ENCODE measurements at places on chromosomes 5 and 9.
A peak's percentile ranks its signal among the peaks of the same experiment; 100 is the strongest.

DNA sequence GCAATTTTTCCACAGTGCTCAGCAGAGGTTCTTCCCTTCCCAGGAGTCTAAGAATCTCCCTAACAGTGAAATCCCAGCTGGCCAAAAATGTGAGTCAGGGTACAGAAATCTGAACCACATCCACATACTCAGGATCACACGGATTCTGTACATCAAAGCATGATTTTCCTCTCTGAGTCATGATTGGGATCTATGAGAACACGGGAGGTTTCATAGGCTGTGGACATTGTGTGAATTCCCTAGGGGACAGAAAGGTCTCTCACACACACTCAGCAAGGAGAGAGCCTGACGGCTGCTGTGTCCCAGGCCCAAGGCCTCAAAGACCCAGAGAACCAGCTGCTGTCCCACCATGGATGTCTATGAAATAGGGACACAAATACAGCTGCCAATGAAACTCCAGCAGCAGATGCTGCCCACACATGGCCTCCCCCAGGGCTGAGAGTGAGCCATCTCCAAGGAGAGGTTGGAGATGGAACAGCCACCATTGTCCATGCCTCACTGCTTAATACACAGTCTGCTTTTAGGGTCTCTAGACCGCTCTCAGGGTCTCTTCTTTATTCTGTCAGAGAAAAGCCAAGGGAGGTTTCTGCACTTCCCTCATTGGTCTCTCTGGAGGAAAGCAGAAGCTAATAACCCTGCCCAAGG, 102.7 kb downstream of the ADAMTS12 start:
- peak; percentile 98 for DNase-seq

GRCh38 chr5:127170918-127171600, 97.8 kb upstream of the C5orf63 start:
- DNase-seq, result peak; percentile 5

DNA sequence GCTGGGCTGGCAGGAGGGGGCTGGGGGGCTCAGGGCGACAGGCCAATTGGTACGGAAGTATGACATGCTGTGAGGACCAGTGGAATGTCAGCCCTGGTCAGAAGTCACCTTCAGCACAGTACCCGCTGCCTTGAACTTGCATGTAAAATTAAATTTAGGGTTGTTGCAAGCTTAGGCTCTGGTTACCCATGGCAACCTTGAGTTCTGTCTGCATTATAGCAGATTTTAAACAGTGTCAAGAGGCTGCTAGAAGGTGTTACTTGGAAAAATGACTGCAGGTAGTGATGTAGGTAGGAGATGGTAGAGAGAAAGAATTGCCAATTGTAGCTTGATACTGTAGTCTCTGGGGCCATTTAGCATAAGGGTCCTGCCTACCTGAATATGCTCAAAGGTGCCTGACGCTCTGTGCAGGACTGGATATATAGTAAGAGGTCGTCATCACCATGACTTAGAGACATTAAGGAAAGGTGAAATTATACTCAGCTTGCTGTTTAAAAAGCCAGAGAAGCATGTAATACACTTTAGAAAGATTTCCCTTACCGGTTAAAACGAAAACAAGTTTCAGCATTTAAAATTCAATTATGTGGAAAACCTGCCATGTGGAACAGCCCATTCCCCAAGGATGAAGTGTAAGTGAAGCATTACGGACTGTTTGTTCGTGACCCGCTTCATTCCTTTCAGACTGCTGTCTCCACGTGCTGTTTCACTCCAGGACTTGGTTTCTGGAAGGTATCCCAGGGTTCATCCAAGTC, 169.0 kb downstream of the PDZD2 start:
- no peak for DNase-seq

DNA sequence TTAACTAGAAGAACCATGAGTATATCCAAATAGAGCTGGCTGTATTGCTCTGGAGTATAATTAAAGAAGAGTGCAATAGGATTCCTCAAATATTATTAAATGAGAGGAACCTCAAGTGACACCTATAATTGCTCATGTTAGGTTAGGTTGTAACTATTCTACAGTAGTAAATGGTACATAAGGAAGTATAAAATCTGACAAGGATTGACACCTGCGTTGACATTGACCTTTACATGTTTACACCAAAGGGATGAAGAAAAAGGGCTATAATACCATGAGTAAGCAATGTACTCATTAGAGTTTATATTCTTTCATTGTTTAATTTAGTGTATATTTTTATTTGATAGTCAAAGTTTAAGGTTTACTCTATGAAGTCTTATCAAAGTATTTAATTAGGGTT, 48.9 kb downstream of the SLC12A2 start:
- no peak for DNase-seq

GRCh38 chr5:126454081-126454480, 30.9 kb downstream of the GRAMD2B start:
- DNase-seq, result no peak

DNA sequence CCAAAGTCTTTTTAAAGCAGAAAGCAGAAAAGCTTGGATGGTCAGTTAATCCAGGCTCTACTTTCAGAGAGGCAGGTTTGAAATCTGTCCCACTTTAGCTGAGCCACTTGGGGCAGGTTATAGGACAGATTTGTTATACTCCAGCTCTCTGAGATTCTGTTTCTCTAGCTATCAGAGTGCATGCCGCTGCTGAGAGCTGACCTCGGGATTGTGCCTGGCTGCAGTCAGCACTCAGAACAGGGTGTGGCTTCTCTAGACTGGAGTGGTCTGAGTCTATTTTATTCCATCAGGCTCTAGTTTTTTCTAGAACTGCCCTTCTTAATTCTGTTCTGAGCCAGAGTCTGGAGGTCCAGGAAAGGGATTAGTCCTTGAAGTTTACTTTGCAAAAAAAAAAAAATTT, 67.7 kb downstream of the NDFIP1 start:
- DNase-seq, result no peak

DNA sequence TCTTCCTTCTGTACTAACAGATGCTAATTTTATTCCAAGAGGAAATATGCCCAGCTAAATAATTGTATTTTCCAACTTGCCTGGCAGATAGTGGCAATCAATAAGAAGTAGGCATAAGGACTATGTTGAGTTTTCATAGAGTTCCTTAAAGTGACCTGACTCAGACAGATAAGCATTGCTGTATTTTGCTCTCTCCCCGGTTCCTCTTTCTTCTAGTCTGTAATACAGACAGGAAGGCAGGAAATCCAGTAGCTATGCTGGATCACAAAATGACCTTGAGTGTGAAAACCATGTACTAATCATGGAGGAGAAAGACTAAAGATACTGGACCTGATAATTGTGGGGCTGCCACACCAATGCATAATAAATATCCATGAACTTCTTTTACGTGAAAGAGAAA, 701.7 kb downstream of the CETN3 start:
- DNase-seq, result no peak

GRCh38 chr9:138068601-138069035, 191.0 kb downstream of the CACNA1B start:
- no peak for DNase-seq

- no peak for DNase-seq
Observed at GRCh38 chr5:137624786-137625349, 111.0 kb downstream of the KLHL3 start.

- DNase-seq, result peak; percentile 84
Observed at GRCh38 chr9:95778957-95779356, 96.5 kb upstream of the ERCC6L2 start.

DNA sequence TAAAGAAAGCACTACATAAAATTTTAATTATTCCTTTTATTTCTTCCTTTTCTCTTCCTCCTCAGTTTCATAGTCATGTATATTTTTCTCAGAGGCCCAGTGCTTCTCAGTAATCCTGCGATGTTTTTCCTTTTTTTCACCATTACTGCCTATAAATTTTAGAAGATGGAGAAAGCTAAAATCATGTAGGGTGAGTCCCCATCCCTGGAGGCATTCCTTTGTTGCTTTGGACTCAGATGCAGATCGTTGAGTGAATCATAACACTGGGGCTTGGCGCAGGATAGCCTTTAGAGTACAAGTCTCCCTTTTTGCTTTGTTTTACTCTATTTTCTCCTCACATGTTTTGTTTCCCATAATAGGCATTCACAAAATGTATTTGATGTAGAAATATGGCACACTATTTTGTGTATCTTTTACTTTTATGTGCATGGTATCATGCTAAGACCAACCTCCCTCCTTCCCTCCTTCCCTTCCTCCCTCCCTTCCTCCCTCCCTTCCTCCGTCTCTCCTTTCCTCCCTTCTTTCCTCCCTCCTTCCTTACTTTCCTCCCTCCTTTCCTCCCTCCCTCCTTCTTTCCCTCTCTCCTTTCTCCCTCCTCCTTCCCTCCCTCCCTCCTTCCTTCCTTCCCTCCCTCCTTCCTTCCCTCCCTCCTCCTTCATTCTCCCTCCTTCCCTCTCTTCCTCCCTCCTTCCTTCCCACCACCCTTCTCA, 72.4 kb downstream of the NUDT12 start:
- no peak for DNase-seq

DNA sequence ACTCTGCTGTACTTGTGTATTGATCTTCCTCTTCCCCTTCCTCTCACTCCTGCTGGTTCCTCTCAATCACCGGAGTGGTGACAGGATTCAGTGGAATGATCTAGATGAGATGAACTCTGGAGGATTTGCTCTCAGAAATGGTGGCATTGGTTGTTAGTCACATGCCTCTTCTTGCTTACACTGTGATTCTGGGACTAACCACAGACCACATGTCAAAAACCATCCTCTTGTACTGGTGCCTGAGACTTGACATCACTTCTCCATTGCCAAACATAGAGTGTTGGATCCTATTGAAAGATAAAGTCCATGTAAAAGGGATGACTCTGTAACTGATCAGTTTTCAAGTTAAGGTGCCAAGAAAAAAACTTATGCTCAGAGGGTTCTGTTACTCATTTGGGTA, 506.5 kb downstream of the DMAC1 start:
- DNase-seq, result no peak

- peak; percentile 88 for DNase-seq
Observed at GRCh38 chr5:174327317-174327864, 281.9 kb downstream of the NSG2 start.

GRCh38 chr5:6188344-6188743, 190.0 kb downstream of the MED10 start:
- no peak for DNase-seq

- DNase-seq, result no peak
Observed at GRCh38 chr9:87300915-87301314, 196.8 kb upstream of the DAPK1 start.

GRCh38 chr9:90142580-90142979, 500.0 kb downstream of the DIRAS2 start:
- peak; percentile 36 for DNase-seq

DNA sequence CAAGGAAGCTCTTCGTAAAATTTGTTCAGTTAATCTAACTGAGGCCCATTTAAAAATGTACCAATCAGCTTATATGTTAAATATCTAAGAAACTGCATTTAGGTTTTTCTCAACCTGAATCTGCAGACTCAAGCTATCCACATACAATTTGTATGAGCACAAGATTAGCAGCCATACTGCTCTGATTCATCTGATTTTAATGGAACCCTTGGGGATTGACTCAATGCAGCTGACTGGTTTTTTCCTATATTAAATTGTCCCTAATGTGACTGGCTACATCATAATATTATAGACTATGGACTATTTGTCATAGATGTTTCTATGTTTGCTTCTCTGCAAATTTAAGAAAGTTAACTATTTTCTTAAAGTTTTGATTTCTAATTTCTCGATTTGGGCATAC, 451.0 kb upstream of the TUSC1 start:
- peak; percentile 5 for DNase-seq

GRCh38 chr9:100602342-100602801, 24.5 kb downstream of the CAVIN4 start:
- peak; percentile 76 for DNase-seq

GRCh38 chr5:142531977-142532780, 153.7 kb downstream of the FGF1 start:
- no peak for DNase-seq

- DNase-seq, result no peak
Observed at GRCh38 chr5:16737209-16737608, 120.4 kb upstream of the RETREG1 start.

- peak; percentile 39 for DNase-seq
Observed at GRCh38 chr9:105647595-105648349, 14.5 kb upstream of the TAL2 start.

GRCh38 chr9:10059044-10059443, 553.8 kb downstream of the PTPRD start:
- no peak for DNase-seq

GRCh38 chr5:112640546-112640945, 97.1 kb upstream of the APC start:
- no peak for DNase-seq

GRCh38 chr9:116873937-116874914, 187.1 kb downstream of the TRIM32 start:
- DNase-seq, result no peak

DNA sequence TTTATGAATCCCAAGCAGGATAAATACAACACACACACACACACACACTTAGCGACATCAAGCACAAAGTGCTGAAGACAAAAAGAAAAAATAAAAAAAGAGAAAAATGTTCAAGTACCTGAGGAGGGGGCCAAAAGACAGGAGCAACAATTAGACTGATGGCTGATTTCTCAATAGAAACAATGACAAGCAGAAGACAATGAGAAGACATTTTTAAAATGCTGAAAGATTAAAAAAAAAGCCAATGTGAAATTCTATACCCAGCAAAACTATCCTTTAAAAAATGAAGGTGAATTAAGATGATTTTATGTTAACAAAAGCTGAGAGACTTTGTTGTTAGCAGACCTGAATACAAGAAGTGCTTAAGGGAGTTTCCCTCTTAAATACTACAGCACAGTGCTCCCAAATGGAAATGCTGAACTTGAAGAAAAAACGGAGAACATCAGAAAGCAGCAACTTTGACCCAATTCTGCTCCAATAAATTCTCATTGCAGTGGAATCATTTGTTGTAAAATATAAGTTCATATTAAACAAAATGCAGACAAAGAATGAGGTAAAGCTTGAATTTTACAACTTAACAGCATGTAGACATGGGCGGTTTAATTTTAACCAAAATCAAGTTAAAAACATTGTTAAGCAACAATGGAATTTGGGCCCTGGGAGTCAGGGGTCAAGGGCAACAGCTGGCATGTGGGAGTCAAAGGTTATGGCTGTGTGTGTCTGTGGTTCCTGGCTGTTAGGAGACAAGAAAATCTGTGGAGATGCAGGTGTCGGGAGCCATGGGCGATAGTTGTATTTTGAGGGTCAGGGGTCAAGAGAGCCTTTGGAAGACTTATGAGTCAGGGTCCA, 776 bp upstream of the RANBP17 start:
- no peak for DNase-seq

DNA sequence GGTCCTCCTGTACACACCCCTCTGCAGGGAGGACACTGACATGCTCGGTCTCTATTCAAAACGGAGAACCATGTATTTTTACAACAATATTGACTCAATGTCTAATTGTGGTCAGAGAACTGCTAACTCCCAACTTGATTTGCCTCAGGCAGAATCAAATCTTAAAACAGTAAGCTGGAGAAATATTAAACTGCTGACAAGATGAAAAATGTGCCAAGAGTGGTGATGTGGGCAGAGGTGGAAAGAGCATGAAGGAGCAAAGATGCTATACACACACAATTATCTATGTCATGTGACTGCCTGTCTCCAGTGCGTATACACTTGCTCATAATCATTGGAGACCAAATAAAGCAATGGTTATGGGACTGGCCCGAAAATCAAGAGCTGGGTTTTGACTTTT, 556.1 kb upstream of the ZNF608 start:
- DNase-seq, result peak; percentile 79

Measured in M059J (cell line).